ENCODE measurements at places on chromosomes 5 and 9. TPM values are rescaled to one million over a fixed set of nuclear protein-coding genes. Genes with fewer than 3 reads are reported as not detected.

DNA sequence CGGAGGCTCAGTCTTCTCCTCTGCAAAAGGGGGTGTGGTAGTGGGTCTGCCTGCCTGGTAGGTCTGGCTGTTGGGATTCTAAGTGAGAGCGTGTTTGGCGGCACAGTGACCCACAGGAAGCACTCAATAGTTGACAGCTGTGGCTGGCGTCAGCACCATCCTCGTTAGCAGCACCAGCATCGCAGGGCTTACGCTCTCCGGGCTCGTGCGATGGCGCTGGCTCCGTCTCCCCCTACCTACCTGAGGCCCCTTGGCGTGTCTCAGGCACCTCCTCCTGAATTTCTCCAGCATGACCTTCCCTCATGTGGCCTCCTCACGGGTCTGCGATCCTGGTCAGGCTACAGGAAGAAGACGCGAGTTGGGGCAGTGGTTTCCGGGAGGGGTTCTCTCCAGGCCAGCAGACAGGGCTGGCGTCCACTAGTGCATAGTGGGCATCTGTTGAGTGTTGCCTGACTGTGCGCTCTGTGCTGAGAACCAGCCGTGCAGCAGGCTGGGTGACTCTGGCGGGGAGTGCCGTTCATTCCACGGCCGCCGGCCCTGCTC is 66.9 kb downstream of the HMCN2 start:
- no peaks in the 10 kb centered on the region for H3K4me1 ChIP-seq
- H3K27ac ChIP-seq = no peak overlapping the region
- H3K27me3 ChIP-seq = no peaks in the 10 kb centered on the region
- no peaks in the 10 kb centered on the region for H3K36me3 ChIP-seq
- DNase-seq = no peak
- no peak overlapping the region for H3K4me3 ChIP-seq

KIF4B gene
- polyA plus RNA-seq = 0.05 TPM

IFNK gene
- not detected for polyA plus RNA-seq

DNA sequence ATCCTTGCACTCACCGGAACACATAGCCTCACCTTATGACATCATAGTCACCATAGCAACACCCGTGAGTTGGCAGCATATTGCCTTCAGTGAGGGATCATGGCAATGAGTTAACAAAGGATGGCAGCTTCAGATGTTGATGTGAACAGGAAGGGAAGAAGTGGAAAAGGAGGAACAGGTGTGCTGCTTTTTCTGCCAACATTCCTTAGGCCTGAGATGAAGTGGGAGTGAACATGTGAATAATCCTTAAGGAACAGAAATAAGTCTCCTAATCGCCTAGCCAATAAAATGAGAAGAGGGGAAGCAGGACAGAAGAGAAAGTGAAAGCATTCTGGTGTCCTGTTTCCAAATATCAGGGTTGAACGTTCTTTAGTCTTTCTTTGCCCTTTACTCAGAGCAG is 360.0 kb downstream of the BRINP1 start:
- H3K36me3 ChIP-seq = no peaks in the 10 kb centered on the region
- no peak for DNase-seq
- H3K4me1 ChIP-seq = peaks cover 22% of the 10 kb centered on the region

GRCh38 chr5:129689045-129689444 is 58.8 kb upstream of the MINAR2 start:
- no peak overlapping the region for H3K4me3 ChIP-seq
- H3K4me1 ChIP-seq = no peaks in the 10 kb centered on the region
- H3K36me3 ChIP-seq = peaks cover 28% of the 10 kb centered on the region
- H3K27ac ChIP-seq = no peak overlapping the region

- no peaks in the 10 kb centered on the region for H3K36me3 ChIP-seq
- no peak overlapping the region for H3K27ac ChIP-seq
- no peaks in the 10 kb centered on the region for H3K4me1 ChIP-seq
Measured at GRCh38 chr9:89522959-89523285, 25.0 kb upstream of the SEMA4D start.

DNA sequence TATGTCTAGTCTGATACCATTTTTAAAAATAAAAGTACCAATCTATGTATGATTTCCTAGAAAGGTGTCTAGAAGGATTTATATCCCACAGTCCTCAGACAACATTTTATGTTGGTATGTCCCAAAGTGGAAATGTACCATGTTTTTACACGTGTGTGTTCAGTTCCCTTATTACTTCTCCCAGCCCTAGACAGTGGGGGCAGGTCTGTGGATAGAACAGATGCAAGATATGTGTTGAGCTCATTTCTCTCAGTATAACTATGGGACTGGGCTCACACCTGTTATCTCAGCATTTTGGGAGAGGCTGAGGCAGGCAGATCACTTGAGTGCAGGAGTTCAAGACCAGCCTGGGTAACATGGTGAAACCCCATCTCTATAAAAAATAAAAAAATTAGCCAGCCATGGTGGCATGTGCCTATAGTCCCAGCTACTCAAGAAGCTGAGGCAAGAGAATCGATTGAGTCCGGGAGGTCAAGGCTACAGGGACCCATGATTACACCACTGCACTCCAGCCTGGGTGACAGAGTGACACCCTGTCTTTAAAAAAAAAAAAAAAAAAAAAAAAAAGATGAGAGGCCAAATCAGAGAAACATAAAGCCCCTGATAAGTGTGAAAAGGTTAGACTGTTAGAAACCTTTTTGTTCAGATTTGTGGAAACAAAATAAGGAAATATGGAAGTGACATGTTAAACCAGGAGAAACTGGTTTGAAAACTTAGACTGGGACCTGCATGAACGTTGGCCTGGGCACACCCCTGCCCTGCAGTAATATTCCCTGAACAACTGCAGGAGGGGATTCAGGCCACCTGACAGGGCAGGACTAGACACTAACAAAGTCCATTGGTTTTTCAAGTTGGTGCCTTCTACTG is 7.4 kb upstream of the SLC2A8 start:
- DNase-seq = no peak
- no peaks in the 10 kb centered on the region for H3K36me3 ChIP-seq
- no peak overlapping the region for H3K27ac ChIP-seq
- H3K4me3 ChIP-seq = no peak overlapping the region
- no peaks in the 10 kb centered on the region for H3K4me1 ChIP-seq
- H3K27me3 ChIP-seq = no peaks in the 10 kb centered on the region

DNA sequence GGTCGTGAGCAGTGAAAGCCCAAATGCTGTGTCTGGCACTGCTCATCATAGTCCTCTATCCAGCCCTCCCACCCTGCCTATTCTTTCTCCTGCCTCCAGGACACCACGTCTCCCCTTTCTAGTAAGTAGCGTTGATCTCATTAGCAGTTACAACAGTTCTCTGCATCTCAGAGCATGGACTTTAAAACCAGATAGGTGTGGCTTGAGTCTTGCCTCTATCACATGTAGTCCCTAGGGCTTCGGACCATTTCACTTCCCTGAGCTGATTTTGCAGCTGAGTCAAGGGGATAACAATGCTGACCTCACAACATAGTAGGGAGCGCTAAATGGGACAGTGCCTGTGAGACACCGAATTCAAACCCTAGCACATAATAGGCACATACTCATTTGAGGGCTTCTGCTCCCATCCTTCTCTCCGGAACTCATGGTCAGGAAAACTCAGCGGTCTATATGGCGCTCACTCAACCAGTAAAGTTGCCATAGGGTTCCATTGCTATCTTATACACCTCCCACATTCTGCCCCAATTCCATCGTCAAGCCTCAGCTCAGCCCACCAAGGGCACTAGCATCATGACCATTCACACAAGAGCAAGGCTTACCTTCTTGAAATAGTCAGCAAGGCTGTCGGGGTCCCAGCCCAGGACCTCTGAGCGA is 515 bp downstream of the LCP2 start:
- H3K36me3 ChIP-seq = no peaks in the 10 kb centered on the region
- H3K4me1 ChIP-seq = no peaks in the 10 kb centered on the region
- DNase-seq = no peak

- no peaks in the 10 kb centered on the region for H3K36me3 ChIP-seq
- H3K4me3 ChIP-seq = peak overlapping the region; percentile 29
- no peak for DNase-seq
- H3K27me3 ChIP-seq = peaks cover 45% of the 10 kb centered on the region
- peaks cover 19% of the 10 kb centered on the region for H3K4me1 ChIP-seq
Measured at GRCh38 chr9:132743931-132744479, 73.7 kb downstream of the GTF3C4 start.

- H3K4me3 ChIP-seq = no peak overlapping the region
- no peak overlapping the region for H3K27ac ChIP-seq
- no peaks in the 10 kb centered on the region for H3K4me1 ChIP-seq
- no peaks in the 10 kb centered on the region for H3K27me3 ChIP-seq
Measured at GRCh38 chr5:170483701-170484458, 19.9 kb upstream of the KCNIP1 start.

GRCh38 chr5:123449424-123449974 is 26.3 kb upstream of the CEP120 start:
- no peak overlapping the region for H3K4me3 ChIP-seq
- no peaks in the 10 kb centered on the region for H3K36me3 ChIP-seq
- no peak for DNase-seq
- no peak overlapping the region for H3K27ac ChIP-seq

DNA sequence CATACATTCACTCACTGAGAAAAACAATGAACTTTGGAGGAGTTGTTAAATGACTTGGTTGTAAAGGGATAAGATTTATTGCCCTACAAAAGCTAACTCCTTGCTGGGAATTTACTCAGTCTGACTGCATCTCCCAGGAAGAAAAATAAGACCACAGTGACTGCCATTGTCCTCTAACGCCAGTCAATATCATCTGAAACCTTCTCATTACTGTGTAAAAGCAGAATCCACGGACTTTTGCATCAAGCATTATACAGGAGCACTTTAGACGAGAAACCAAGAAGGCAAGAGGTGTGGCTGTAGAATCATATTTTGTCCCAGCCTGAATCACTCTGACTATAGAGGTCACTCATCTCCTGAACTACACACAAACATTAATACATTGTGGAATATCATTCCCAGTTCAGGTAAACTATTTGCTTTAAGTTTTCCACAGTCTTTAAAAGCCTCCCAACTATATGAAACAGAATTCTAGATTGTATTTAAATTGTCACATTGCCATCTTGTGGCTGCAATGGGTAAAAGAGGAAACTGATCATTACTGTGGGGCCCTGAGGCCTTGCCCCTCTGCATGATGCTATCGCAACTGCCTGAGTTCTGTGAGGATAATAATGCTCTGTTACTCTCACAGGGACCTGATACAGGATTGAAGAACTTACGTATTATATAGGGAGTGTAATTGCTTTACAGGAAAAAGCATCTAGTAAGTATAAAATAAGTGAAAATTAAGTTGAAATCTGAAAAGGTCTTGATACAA is 142.9 kb downstream of the SLCO4C1 start:
- DNase-seq = peak; percentile 38
- H3K27ac ChIP-seq = no peak overlapping the region
- no peaks in the 10 kb centered on the region for H3K27me3 ChIP-seq
- no peaks in the 10 kb centered on the region for H3K36me3 ChIP-seq

GLRA1 gene
- not detected for polyA plus RNA-seq

SCGB3A2 gene
- 0.37 TPM for polyA plus RNA-seq

DNA sequence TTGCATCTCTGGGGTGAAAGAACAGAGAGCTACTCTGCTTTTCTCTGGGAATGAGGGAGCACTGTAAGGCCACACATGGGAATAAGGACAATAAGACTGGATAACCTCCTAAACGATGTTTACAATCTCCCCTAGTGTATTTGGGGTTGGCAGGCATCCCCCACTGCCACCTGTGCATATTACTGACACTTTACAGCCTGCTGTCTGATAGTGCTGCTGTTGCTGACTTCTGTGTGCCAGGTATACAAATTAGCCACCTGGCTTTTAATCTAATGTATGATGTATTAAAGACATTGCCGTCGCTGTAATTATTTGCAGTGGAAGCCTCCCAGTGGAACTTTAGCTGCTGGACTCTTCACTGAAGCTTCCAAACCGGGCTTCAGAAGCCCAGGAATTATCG is 4.4 kb upstream of the SHISAL2B start:
- H3K27me3 ChIP-seq = no peaks in the 10 kb centered on the region
- no peak for DNase-seq
- H3K4me3 ChIP-seq = no peak overlapping the region
- H3K4me1 ChIP-seq = no peaks in the 10 kb centered on the region

EIF4E1B gene
- not detected for polyA plus RNA-seq

- no peak overlapping the region for H3K27ac ChIP-seq
- H3K36me3 ChIP-seq = no peaks in the 10 kb centered on the region
- no peaks in the 10 kb centered on the region for H3K4me1 ChIP-seq
- DNase-seq = no peak
- no peaks in the 10 kb centered on the region for H3K27me3 ChIP-seq
- H3K4me3 ChIP-seq = no peak overlapping the region
Measured at GRCh38 chr5:127451096-127451495, 66.3 kb upstream of the PRRC1 start.

DNA sequence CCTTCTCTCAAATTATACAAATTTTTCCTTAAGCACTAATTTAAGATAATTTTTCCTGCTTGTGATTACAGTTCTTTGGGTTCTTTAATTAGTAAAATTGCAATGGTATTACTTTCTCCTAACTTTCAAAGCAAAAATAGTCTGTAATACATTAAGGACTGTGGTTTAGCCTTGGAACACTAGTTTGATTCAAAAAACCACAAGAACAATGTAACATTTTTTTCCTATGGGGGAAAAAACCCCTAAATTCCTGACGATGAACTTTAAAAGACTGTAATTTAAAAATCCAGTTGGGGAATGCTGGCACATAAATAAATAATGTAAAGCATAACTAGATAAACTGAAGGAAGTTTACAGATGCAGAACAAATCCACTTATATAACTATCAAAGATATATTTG is 65.3 kb downstream of the CDC14B start:
- H3K4me1 ChIP-seq = peaks cover 17% of the 10 kb centered on the region
- no peak overlapping the region for H3K4me3 ChIP-seq
- no peak overlapping the region for H3K27ac ChIP-seq
- H3K27me3 ChIP-seq = no peaks in the 10 kb centered on the region

- no peak overlapping the region for H3K4me3 ChIP-seq
- H3K27me3 ChIP-seq = no peaks in the 10 kb centered on the region
- peaks cover 7% of the 10 kb centered on the region for H3K4me1 ChIP-seq
- no peak overlapping the region for H3K27ac ChIP-seq
- H3K36me3 ChIP-seq = no peaks in the 10 kb centered on the region
Measured at GRCh38 chr5:156835905-156836304, 14.2 kb upstream of the PPP1R2B start.

DNA sequence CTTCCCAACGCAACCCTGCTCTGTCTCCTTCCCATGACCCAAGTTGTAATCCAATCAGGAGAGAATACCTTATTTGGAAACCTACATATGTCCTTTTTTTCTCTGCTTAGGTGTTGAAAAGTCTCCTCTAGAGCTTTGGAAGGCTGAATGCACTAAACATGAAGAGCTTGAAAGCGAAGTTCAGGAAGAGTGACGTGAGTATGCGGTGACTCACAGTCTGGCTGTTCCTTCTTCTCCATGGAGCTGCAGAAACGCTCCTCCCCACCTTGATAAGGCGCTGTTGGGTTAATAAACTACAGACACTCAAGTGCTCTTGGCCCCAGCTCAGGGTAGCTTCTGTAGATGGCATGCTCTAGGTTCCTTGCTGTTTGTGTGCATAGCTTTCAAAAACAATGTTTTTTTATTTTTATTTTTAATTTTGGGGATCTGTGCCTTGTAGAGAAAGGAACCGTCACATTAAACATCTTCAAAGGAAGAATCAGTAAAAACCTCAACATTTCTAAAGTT is 30.7 kb downstream of the RAI14 start:
- peak; percentile 99 for DNase-seq
- no peak overlapping the region for H3K4me3 ChIP-seq
- H3K27me3 ChIP-seq = no peaks in the 10 kb centered on the region
- no peaks in the 10 kb centered on the region for H3K36me3 ChIP-seq
- H3K27ac ChIP-seq = peak overlapping the region; percentile 92

ZFYVE16 gene
- 22.0 TPM for polyA plus RNA-seq

HMGCR gene
- 68.9 TPM for polyA plus RNA-seq

PPP1R2B gene
- polyA plus RNA-seq = not detected

All from cardiac muscle cell (in vitro differentiated cells and primary cell).